NCI-H1436 (cell line): ENCODE measurements at places on chromosomes 1 and 21.
A peak's percentile ranks its signal among the peaks of the same experiment; 100 is the strongest.

GRCh38 chr1:23384312-23385058 is 14.8 kb upstream of the ZNF436 start:
- DNase-seq, result no peak

DNA sequence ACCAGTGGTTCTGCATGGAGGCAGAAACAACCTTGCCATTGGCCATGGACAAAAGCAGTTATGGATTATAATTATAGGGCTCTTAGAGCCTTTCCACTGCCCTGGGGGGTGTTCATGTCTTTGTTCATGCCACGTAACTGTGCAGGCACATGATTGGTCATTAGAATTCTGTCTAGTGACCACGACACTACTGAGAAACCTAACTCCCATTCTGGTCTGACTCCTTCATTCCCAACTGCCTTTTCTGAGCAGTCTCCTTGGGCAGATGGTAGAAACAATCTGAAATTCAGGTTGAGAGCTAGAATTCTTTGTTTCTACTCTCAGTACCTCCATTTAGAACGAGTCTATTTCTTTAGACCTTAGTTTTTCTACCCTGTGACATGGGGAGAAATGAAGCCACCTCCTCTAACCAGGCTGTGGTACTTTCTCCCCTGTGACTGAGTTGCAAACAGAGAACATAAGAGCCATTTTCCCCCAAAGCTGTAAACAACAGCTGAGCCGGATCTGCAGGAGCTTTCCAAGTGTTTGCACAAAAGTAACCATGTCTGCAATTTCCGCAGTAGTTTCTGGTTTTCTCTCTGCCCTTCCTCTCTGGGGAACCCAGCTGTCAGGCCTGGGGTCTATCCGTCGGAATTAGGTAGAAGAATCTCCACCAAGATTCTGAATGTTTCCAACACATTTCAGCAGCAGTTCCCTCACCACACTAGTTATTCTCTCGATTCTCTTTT is 37.7 kb upstream of the IPO9 start:
- DNase-seq, result peak; percentile 15

GRCh38 chr1:226125831-226126230 is 60.7 kb downstream of the ACBD3 start:
- no peak for DNase-seq

GRCh38 chr21:43917515-43918384 is 52.7 kb downstream of the AGPAT3 start:
- DNase-seq, result no peak

DNA sequence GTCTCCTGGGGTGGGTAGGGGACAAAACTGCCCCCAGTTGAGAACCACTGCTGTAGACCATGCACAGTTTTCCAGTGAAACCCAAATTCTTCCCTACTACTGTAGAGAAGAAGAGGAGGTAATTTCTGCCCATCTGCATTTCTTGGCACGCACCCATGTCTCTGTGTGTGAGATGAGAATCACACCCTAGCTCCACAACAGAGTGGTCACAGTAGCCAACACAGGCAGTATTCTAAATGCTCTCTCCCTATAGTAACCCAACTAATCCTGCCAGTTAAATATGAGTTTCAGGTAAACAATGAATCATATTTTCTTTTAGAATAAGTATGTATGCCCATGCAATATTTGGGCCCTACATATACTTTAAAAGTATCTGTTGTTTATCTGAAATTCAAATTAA is 1.2 kb upstream of the CAPN2 start:
- no peak for DNase-seq

GRCh38 chr1:78622548-78622947 is 2.3 kb downstream of the IFI44L start:
- no peak for DNase-seq

- DNase-seq, result no peak
Observed at GRCh38 chr1:211375146-211375818, 48.6 kb downstream of the TRAF5 start.

DNA sequence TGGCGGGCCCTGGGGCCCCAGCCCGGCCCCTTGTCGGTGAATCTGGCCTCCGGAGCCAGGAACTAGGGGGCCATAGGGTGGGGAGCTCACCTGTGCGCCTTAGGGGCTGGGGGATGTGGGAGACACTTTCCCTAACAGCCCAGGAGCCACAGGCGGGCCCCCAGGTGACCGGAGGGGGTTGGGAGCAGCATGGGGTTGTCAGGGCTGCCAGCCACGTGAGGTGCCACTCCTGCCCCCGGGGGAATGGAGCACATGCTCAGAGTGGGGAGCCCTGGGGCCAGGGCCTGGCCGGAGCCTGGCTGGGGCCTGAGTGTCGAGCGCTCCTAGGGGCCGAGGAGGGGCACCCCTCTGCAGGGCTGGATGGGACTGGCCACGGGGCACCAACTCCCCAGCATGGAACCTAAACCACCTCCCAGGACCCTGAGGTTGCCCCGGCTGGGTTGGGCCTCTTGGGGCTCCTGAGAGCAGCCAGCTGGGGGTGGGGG is 19.9 kb downstream of the PRXL2B start:
- DNase-seq, result no peak

DNA sequence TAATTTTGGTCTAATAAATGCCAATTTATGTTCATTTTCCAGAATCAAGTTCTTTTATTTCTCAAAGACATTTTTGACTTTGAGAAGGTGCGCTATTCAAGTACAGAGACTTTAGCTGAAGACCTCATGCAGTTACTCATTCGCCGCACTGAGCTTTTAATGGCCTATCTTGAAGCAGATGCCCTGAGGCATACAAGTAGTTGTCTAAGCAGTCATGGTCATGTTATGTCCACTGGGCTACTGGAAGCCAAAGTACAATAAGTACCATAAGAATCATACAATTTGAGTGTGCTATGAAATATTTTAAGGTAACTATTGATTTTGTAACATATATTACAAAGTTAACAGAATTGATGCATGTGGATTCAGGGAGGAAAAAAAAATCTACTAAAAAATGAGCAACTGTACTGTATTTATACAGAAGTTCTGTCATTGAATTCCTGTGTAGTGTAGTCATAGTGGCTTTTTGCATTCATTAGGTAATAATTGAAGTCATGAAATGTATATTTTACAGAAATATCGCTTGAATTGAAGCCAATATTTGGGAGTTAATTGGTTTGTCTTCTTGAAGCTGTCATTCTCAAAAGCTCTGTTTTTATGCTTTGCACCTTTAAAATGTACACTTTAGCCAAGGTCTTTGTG is 13.5 kb upstream of the NEXN start:
- DNase-seq, result no peak

GRCh38 chr1:6454856-6455751 is 10.9 kb downstream of the TNFRSF25 start:
- no peak for DNase-seq

DNA sequence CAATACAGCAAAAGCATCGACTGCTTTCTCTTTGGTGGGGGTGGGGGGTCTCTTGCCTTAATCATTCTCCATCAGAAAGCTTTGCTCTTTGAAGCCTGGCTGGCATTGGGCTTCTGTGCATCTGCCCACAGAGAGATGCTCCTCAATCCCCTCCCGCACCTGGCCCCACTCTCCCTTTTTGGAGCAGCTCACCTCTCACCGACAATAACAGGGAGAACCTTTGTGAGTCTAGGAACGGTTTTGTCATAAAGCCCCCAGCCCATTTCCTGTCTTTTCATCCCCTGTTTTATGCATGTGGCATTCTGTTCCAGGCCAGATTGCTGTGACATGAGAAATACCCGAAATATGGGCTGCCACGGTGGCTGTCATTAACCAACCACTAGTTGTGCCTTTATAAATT is 469.0 kb upstream of the VAMP3 start:
- DNase-seq, result no peak

GRCh38 chr1:47692196-47692595 is 254.4 kb downstream of the FOXD2 start:
- DNase-seq, result no peak

- no peak for DNase-seq
Observed at GRCh38 chr1:216430744-216431143, 7.5 kb upstream of the USH2A start.

- DNase-seq, result no peak
Observed at GRCh38 chr1:82830690-82831380, 1030.1 kb downstream of the ADGRL2 start.

DNA sequence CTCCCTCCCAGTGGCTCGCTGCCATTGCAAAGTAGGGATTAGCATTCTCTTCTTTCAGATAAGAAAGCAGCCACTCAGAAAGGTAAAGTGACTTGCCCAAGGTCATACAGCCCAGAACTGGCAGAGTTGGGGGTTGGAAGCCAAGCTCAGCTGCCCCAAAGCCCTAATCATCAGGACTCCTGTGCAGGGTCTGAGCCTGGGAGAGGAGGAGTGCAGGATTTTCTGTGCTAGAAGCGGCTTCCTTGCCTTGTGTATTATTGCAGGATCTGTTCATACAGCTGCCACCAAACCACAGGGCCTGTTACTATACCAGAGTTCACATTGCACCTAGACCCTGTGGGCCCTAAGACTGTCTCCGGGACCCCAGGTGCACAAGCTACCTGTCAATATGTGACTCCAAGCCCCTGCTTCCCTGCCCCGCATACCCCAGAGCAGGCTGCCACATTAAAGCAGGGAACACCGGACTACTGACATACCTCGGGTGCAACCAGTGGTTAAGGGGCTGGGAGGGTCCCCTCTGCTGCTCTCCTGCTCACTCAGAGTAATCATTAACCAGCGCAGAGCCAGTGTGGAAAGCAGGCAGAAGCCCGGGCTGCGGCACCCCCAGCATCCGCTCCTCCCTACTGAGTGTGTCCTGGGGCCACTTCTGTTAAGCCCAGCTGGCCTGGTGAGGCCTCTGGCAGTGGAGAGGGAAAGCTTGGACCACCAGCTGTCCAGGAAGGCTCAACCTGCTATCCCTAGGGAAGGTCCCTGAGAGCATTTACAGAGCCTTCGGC is 15.8 kb downstream of the HSPG2 start:
- DNase-seq, result no peak

GRCh38 chr1:153774026-153774595 is 1.1 kb upstream of the SLC27A3 start:
- no peak for DNase-seq

DNA sequence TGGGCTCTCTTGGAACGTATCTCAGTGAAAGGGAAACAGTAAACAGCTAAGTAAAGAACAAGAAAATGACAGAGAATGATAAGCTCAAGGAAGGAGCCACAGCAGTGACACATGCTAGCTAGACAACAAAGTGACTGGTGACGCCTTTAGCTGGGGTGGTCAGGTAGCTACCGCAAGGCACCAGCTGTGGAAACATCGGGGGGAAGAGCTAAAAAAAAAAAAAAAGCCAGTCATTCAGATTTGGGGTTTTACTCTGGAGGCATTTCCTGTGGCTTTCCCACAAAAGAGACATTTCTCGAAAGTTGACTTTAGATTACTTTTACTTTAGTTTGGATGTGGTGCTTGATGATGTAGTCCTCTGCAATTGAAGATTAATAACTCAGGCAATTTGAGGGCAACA is 2.1 kb downstream of the FHAD1 start:
- no peak for DNase-seq

DNA sequence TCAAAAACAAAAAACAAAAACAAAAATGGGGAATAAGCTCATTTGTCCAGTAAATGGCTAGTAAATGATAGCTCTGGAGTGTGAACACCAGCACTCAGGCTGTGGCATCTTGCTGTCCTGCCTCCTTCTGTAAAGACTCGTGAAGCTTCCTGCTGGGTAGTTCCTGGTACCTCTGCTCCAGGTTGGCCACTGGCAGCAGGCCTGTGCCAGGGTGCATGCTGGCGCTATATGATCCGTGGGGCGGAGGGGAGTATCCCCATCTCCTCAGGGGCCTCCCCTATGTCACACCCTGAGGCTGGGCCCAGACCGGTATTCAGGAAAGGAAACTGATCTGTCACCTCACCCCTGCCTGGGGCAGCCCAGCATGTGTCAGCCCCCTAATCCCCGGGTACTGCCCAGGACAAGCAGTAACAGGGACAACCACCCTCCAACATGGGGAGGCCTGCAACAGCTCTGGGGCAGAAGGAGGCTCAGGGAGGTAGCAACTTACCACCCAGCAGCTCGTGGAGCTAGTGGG is 14.1 kb downstream of the ALPL start:
- no peak for DNase-seq

- no peak for DNase-seq
Observed at GRCh38 chr1:41615316-41615715, 130.8 kb upstream of the EDN2 start.

GRCh38 chr1:43719063-43719462 is 11.7 kb downstream of the ST3GAL3 start:
- no peak for DNase-seq

- no peak for DNase-seq
Observed at GRCh38 chr1:167518331-167518700, at the start of gene CD247. CD247 (minus strand) TSS chr1:167518529; CDS start chr1:167518465, 64 bp downstream.

DNA sequence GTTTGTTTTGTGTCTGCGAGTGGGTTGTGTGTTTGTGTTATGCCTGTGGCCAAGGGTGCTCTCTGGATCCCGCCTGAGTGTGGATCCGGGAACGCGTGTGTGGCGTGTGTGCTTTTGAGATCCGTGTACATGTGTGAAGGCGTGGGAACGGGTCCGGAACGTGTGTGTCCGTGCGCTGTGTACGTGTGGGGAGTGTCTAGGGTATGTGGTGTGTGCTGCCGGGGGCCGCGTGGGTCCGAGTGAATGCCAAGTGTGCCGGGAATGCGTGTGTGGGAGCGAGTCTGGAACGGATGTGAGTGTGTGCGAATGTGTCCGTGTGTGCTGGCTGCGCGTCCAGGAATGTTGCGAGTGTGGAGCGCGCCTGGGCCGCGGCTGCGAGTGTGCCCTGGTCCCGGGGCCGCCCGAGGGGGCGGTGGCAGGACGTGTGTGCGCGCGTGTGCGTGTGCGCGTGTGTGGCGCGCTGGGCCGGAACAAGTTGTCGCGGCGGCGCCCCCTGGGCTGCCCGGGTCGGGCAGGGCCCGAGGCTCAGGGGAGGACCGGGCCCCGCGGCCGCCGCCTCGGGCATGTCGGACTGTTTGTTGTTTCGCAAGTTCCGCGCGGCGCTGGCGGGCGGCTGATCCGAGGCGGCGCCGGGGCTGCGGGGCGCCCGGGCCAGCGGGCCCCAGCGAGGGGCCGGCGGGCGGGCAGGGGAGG is 953 bp downstream of the PTPRU start:
- DNase-seq, result no peak

- DNase-seq, result no peak
Observed at GRCh38 chr1:157195521-157196244, 57.5 kb upstream of the ETV3 start.

GRCh38 chr1:31155216-31155806 is 84.4 kb downstream of the NKAIN1 start:
- peak; percentile 56 for DNase-seq

GRCh38 chr21:29939104-29939923 is 482 bp downstream of the GRIK1 start:
- no peak for DNase-seq

GRCh38 chr1:76580206-76580605 is 287.1 kb upstream of the ST6GALNAC5 start:
- DNase-seq, result no peak

DNA sequence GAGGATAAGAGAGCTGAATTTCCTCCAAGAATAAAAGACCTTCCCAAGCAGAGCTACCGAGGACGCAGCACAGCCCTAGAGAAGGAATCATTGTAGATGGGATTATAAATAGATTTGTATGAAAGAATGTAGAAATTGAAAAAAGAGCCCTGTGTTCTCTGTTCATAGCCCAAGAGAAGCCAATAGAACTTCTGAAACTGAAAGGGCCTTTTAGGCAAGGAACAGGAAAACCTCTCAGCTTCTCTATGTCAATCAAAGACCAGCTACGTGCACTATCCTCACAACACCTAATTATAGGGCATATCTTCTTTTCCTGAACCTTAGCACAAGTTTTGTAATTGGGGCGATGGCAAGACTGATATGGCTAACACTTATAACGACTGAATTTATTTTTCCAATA is 192.4 kb upstream of the RNPC3 start:
- no peak for DNase-seq

GRCh38 chr1:110070671-110071242 is at the start of gene ALX3:
ALX3 (minus strand) TSS chr1:110070672; CDS start chr1:110070612, 60 bp downstream.
- peak; percentile 42 for DNase-seq
